D721Med (cell line): ENCODE measurements at places on chromosomes 4 and X.

GRCh38 chr4:152917543-152918395 is 18.4 kb upstream of the FHDC1 start:
- no peak for DNase-seq

- no peak for DNase-seq
Measured at GRCh38 chr4:158259955-158260575, 49.8 kb downstream of the TMEM144 start.

DNA sequence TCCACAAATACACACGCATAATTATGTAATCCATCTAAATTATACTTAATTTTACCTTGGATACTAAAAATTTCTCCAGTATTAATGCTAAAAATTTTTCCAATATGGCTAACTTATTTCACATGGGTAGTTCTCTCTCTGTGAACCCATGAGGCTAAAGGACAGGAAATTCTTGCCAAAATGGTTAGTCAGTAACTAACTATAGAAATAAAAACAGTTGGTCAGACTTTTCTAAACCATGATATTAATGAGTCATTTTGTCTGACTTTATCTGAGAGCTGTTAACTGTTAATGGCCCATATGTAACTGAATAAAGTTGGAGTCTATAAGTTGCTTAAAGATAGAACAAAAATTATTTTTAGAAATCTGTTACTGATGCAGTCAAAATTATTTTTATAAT is 549.4 kb downstream of the TLL1 start:
- no peak for DNase-seq

DNA sequence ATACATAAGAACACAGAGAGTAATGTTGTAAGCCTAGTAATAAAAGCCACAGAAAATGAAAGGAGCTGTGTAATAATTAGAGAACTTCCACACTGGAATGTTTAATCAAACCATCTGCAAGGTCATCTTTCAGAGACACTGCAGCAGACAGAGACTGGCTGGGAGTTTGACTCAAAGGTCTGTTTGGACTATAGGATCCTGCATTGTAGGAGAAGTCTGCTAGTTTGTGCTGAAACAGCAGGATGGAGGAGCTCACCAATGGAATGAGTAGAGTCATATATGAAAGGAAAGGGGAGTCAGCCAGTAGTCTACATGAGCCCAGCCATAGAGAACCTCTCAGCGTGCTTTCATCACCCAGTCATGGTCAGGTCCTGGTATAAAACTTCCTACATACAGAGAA is 4.5 kb upstream of the ACE2 start:
- no peak for DNase-seq

- DNase-seq: no peak
Measured at GRCh38 chr4:15413623-15414019, 14.2 kb upstream of the C1QTNF7 start.

DNA sequence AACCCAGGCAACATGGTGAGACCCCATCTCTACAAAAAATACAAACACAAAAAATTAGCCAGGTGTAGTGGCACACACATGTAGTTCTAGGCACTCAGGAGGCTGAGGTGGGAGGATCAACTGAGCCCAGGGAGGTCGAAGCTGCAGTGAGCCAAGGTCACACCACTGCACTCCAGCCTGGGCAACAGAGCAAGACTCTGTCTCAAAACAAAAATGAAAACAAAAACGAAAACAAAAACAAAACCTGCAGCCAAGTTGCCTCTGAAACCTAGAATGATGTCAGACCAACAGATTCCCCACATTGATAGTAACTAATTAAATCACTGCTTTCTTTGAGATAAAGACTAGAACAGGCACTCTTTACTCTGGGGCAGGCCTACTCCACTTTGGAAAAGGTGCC is 104.5 kb downstream of the AMELX start:
- no peak for DNase-seq

- no peak for DNase-seq
Measured at GRCh38 chr4:38939165-38939564, 71.6 kb downstream of the FAM114A1 start.

DNA sequence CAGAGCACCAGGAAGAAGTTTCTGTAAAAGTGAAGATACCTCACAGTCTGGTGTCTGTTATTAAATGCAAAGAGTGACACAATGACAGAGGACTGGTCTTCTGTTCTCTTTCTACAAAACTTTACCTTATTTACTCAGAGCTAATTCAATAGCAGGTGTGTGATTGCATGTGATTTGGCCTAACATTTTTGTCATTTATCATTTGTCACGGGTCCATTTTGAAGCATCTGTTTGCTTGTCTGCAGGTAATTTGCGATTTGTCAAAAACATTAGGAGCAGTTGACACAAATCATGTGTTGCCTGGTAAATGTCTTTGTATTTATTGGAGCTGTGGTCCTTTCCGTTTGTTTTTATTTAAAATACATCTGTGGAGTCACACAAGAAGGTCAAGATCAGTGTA is 1232.4 kb downstream of the STIM2 start:
- DNase-seq: no peak
